Liver (tissue), 10 donors: ENCODE measurements at places on chromosomes 16 and 17.

GRCh38 chr17:74082886-74083285, 120.6 kb upstream of the RPL38 start:
- no peak for DNase-seq

GRCh38 chr17:51638971-51639370, 378.6 kb downstream of the UTP18 start:
- no peak for DNase-seq

GRCh38 chr17:74690409-74690825, 22.3 kb downstream of the CD300LF start:
- DNase-seq: no peak

DNA sequence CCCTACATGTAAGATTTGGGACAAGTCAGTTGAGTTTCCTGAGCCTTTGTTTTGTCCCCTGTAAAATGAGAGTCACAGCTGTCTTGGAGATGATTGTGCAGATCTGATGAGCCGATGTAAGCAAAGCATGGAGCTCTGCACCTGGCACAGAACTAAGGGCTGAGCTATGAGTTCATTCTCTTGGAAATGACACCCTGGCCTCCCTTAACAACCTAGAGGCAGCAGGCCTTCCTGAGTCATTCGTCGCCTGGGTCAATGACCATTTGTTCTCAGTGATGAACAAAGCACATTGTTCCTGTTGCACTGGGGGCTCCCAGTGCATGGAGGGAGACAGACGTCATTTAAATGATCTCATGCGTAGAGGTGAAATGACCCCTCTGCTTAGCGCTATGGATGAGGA, 62.8 kb upstream of the GCSH start:
- DNase-seq: no peak

- no peak for DNase-seq
These were observed 10.3 kb upstream of the KSR1 start for GRCh38 chr17:27445971-27446370.

- no peak for DNase-seq
These were observed 10.9 kb upstream of the KAT7 start for GRCh38 chr17:49777563-49777962.

DNA sequence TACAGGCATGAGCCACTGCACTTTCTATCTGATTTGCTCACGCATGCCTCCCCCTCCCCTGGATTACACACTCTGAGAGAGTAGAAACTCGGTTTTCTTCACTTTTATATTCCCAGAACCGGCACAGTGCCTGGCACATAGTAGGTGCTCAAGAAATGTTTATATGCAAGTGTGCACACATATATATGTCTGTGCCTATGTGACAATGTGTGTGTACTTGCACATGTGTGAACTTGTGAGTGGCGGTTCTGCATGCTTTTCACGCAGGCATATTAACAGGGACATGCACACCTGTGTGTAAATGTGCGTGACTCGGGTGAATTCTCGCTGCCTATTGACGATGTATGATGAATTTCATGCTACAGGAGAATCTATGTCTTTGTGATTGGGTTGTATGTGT, 22.1 kb upstream of the IL21R start:
- no peak for DNase-seq

- no peak for DNase-seq
These were observed 13.0 kb upstream of the MED9 start for GRCh38 chr17:17463821-17464220.

DNA sequence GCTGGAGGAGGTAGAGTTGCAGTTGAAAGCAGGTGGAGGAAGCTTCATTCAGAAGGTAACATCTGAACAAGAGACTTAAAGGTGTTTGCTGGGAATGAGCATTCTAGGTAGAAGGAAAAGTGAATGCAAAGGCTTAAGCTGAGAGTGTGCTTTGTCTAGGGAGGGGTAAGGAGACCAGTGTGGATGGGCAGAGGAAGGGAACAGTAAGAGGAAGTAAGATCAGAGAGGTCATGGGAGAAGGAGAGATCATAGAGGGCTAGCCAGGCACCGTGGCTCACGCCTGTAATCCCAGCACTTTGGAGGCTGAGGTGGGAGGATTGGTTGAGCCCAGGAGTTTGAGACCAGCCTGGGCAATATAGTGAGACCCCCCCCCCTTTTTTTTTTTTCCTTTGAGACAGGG, 3.3 kb downstream of the STX4 start:
- no peak for DNase-seq

GRCh38 chr16:48381201-48381600, 4.0 kb downstream of the SIAH1 start:
- no peak for DNase-seq

DNA sequence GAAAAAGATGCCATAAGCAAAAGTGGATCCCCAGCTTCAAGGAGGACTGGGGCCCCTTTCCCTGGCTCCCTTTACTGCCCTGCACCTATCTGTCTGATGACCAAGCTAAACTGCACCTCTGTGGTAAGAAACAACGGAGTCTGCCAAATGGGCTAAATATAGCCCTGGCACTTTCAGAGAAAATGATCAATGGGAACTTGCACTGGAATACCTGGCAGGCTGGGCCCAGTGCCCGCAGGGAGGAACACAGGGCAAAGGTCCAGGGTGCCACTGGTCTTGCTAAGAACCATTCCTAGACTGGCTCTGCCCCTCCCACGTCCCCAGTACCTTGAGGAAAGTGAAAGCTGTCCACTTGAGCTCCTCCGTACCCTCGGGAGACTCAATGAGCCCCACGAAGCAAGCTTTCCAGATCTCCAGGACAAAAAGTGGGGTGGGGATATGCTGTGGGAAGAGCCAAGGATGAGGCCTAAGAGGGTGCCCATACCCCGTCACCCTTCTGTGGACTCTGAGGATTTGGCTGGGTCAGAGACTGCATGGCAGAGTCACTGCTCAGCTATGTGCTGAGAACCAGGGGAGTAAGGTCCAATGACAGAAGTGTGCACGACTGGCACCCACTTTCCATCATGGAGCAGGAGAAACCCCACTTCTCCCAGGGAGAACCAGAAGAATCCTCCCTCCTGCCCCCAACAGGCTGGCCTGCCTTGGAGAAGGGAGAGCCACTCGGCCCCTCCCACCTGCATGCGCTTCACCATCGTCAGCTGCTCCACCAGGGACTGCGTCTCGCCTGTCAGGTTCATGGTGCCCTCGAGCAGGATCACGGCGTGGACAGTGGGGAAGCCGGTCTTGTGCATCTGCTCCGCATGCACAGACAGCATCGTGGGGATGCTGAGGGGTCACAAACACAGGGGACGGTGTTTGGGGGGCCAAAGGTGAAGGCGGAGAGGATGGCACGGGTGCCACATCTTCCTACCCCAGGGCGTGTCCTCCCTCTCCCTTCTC, 17.4 kb downstream of the CSF3 start:
- DNase-seq: no peak

GRCh38 chr16:53429221-53429943, 4.9 kb upstream of the RBL2 start:
- no peak for DNase-seq

- no peak for DNase-seq
These were observed 23.9 kb upstream of the TMEM98 start for GRCh38 chr17:32903774-32904673.

- DNase-seq: no peak
These were observed 54.3 kb upstream of the CA10 start for GRCh38 chr17:52212851-52213250.

DNA sequence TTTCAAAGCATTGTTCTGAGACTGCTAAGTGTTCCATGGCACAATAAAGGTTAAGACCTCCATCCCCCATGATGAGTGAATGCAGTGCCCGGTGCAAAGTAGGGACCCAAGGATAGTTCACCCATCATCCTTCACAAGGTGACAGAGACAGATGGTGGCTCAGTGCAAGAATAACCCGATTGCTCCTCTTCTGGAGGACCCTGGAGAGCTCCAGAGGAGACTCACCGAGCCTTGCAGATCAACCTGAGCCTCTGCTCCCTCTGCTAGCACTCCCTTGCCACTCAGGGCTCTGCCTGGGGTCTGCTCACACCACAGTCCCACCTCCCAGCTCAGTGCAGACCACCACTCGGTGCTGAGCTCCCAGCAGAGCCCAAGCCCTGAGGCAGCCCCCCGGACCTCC, 49.3 kb downstream of the C16orf78 start:
- no peak for DNase-seq

- DNase-seq: no peak
These were observed 43.2 kb upstream of the SCNN1B start for GRCh38 chr16:23258919-23259237.

- DNase-seq: no peak
These were observed 1.9 kb downstream of the MSI2 start for GRCh38 chr17:57257895-57258851.

DNA sequence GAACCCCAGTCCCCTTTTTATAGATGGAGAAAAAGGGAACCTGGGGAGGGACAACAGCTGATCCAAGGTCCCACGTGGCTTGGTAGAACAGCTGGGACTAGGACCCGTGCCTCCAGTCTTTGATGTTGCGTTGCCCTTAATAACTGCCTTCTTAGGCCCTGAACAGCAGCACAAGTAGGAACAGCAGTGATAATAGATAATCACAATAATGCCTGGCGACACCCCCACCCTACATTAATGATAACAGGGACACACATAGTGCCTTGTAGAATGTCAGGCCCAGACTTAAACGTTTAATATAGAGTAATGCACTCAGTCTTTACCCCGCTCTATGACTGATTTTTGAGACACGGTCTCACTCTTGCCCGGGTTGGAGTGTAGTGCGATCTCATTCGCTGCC, 96.4 kb downstream of the ABCC6 start:
- DNase-seq: no peak

DNA sequence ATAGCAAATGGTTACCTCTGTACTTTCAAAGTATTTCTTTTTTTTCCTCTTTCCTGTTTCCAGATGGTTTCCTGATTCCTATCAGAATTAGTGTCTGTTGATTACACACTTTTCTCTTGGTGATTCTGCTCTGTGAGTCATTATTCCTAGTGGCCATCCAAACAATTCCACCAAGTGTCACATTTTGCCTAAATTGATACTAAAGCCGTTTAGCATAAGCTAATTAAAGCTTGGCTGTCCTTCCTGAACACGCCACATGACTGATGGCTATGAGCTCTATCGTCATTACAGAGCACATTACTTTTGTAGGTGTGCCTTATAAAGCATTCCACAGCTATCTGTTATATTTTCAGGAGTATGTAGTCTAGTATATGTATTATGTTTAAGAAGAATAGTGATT, 671.2 kb downstream of the CDH8 start:
- no peak for DNase-seq

GRCh38 chr16:57635266-57636097, 7.1 kb downstream of the ADGRG1 start:
- DNase-seq: peak; percentile 58

GRCh38 chr16:84610376-84610775, 7.5 kb downstream of the COTL1 start:
- DNase-seq: no peak

GRCh38 chr16:28473714-28474265, 1.7 kb upstream of the NPIPB7 start:
- DNase-seq: no peak

- no peak for DNase-seq
These were observed 11.0 kb downstream of the UBALD1 start for GRCh38 chr16:4603624-4604170.

- DNase-seq: no peak
These were observed 459.8 kb downstream of the PMP22 start for GRCh38 chr17:14805348-14805747.

DNA sequence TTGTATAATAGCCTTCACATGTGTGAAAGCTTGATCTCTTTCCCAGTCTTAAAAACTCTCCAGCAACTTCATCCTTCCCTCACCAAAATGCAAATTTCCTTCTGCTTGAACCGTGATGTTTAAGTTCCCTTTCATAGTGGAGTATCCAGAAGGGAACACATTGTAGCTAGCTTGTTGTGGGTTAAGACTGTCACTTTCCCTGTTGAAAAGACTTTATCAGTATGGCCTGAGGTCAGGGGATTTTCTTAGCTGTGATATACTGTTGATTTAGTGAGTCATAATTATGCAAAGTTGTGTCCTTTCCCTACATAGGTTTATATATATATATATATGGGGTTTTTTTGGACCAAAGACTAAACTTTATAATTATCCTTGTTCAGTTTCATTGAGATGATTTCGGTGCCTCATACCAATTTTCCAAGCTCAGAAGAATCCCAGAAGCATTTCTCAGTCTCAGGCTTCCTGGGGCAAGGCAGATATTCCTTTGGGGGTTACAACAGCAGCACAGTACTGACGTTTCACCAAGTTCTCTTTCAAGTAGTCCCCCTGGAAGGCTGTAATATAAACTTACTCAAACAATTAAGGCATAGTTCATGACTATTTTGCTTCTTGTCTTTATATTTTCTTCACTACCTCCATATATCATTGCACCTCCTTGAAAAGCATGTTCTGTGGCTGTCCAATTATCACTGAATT, 35.7 kb downstream of the ESRP2 start:
- no peak for DNase-seq

DNA sequence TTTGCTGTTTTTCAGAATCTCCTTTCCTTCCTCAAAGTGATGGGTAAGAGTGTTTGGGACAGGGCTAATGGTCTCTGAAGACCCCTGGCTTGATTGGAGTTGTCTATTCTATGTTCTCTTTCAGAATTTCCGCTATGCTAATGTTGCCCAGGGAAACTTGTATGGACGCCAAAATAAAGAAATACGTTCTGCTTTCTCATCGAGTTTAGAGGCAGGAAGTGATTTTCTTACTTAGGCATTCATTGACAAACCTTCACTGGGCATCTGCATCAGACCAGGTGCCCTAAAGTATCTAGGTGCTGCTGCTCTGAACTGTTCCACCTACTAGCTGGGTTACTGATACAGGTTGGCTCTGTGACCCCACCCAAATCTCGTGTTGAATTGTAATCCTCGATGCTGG, 787.9 kb upstream of the EEF2KMT start:
- no peak for DNase-seq

GRCh38 chr16:73171901-73172240, 123.9 kb upstream of the ZFHX3 start:
- no peak for DNase-seq

- DNase-seq: peak; percentile 52
These were observed 8.6 kb downstream of the COG1 start for GRCh38 chr17:73201215-73202069.

GRCh38 chr17:48202959-48203358, 95.4 kb downstream of the SNX11 start:
- DNase-seq: no peak

DNA sequence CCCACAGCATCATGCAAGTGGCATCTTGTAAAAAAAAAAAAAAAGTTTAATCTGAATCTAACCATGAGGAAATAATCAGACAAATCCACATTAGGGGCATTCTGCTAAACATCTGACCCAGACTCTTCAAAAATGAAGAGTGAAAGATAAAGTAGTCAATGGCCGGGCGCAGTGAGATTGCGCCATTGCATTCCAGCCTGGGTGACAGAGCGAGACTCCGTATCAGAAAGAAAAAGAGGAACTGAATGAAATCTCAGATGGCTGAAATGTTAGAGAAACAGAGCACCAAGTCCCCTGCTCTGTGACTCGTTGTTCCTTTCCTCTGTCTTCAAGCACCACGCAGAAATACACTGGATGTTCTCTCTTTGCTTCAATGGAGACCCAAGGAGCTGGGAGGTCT, 12.7 kb upstream of the RNF135 start:
- DNase-seq: no peak

- DNase-seq: no peak
These were observed 6.7 kb upstream of the TOB1 start for GRCh38 chr17:50872710-50873424.
